GF-D8 (cell line): ENCODE measurements at places on chromosomes 2 and 18.

DNA sequence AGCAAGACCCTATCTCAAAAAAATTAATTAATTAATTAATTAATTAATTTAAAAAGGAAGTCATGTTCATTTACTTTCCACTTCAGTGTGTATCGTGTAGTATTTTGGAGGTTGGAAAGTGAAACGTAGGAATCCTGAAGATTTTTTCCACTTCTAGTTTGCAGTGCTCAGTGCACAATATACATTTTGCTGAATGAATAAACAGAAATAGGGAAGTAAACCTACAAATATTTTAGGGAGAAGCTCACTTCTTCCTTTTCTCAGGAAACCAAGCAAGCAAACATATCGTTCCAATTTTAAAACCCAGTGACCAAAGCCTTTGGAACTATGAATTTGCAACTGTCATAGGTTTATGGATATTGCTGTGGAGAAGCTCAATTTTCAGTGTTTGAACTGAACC lies 27.8 kb downstream of the SLC14A1 start:
- DNase-seq: no peak

GRCh38 chr2:240819858-240820606 lies at the start of gene KIF1A:
KIF1A (minus strand) TSS chr2:240820219; CDS start chr2:240797752, 22,467 bp downstream.
- DNase-seq: no peak

GRCh38 chr2:104340879-104341828 lies 512.8 kb upstream of the POU3F3 start:
- no peak for DNase-seq

GRCh38 chr2:68359889-68360288 lies 5.2 kb upstream of the PLEK start:
- no peak for DNase-seq

GRCh38 chr2:224016963-224017362 lies 22.1 kb downstream of the SERPINE2 start:
- no peak for DNase-seq

DNA sequence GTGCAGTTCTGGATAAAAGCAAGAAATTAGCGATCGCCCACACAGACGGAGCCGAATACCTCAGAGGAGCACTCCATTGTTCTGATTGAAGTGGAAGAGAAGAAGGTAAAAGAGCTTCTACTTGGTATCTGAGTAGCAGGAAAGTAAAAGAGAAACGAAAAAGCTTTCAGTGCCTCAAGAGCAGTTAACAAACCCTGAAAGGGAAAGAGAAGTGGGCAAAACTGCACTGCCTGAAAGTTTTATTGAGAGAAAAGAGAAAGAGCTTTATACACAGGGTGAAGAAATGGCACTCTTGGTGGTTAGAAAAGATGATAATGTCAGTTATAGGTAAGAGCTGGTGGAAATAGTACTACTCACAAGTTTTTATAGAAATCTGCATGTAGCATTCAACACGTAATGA lies 192.8 kb downstream of the CDCA7 start:
- DNase-seq: no peak

GRCh38 chr2:65354773-65355172 lies 77.6 kb downstream of the SPRED2 start:
- DNase-seq: no peak

DNA sequence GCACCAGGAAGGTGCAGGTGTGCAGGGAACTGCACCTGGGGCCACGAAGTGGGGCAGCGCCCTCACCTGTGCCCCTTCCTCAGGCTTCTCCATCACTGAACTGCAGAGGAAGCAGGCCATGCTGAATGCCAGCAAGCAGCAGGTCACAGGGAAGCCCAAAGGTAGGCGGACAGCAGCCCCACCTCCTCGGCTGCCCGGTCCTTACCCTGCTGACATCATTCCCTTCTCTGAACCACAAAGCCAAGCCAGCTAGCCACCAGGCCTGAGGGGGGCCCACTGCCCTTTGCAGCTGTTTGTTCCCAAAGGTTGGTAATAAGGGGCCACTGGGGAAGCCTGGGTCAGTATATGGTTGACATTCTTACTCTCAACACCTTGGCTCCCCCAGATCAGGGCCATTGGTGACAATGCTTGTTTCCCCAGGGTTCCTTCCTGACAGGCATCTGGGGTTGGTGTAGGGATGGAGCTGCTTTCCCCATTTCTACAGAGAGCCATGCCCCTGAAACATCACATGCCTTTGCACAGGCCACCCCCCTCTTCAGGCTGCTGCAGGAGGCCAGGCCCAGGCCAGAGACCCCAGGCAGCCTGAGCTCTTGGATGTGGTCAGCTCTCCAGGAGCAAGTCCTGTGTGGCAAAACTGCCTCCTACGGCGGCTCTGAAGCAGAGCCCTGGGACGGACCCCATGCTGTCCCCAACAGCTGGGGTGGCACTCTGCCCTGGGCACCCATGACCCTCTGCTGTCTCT lies 47.8 kb downstream of the FAM168B start:
- DNase-seq: no peak

- no peak for DNase-seq
Observed at GRCh38 chr2:216888887-216889622, 29.2 kb upstream of the TNP1 start.

DNA sequence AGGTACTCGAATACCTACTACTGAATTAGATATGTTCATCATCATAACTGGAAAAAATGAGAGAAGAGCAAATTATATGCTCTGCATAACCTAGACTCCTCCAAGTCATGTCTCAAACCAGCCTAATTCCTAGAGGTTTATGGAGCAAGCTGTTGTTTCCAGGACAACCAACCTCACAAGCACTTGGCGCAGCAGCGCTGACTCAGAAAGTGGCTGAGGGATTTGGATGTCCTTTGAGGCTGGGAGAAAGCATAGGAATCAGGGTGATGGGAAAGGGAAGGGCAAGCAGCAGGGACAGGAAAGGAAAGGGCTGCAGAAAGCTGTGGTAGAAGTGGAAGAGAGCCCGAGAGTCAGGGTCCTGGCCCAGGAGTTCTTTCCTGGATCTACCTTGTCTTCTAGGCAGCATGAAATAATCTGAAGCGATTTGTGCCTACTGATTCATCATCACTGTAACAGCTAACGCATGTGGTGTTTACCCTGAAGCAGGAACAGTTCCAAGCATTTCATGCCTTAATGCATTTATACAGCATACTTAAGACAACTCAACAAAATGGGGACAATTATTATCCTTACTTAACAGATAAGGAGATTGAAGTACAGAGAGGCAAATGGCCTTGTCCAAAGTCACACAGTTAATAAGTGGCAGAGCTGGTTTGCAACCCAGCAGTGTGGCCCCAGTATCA lies 3.7 kb downstream of the PLEK start:
- no peak for DNase-seq

- DNase-seq: no peak
Observed at GRCh38 chr18:74519320-74520095, 14.8 kb upstream of the CNDP1 start.

DNA sequence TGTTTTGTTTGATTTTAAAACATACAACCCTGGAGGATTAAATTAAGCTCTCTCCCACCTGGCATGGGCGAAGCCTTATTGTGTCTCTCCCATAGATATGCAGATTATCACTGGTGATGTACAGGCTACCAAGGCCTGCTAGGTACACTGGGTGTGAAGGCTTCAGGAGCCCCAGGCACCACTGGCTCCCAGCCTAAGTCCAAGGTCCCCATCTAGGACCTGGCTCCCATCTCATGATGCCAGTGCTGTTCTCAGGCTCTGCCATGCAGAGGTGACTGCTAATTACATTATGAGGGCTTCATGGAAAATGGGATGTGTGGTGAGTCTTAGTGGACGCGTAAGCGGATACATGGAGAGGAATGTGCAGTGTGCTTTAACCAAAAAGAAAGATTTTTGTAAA lies 201.2 kb upstream of the KLHL29 start:
- DNase-seq: no peak

GRCh38 chr18:70382017-70382416 lies 93.2 kb downstream of the SOCS6 start:
- no peak for DNase-seq

DNA sequence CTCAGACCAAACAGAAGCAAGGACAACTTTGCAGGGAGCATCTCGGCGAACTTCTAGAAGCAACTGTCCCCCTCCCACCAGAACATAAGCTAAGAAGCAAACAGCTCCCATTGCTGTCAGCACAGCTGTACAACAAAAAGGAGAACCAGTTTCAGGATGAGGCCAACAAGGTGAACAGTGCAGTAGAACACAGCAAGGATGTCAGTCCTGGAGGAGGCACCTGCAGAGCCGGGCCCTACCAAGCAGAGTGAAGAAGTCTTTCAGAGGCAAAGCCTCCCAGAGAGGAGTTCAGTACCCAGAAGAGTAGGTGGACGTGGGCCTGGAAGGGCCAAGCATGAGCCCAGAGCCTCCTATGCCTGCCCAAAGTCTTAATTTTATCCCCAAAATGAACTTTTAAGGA lies 1.0 kb downstream of the PASK start:
- DNase-seq: no peak

- DNase-seq: no peak
Observed at GRCh38 chr2:68824831-68825230, 46.4 kb downstream of the BMP10 start.
